Activated CD8-positive, alpha-beta memory T cell treated with anti-CD3 and anti-CD28 coated beads for 24 hours (primary cell): ENCODE measurements at places on chromosomes 1 and 21.
A peak's percentile ranks its signal among the peaks of the same experiment; 100 is the strongest.

DNA sequence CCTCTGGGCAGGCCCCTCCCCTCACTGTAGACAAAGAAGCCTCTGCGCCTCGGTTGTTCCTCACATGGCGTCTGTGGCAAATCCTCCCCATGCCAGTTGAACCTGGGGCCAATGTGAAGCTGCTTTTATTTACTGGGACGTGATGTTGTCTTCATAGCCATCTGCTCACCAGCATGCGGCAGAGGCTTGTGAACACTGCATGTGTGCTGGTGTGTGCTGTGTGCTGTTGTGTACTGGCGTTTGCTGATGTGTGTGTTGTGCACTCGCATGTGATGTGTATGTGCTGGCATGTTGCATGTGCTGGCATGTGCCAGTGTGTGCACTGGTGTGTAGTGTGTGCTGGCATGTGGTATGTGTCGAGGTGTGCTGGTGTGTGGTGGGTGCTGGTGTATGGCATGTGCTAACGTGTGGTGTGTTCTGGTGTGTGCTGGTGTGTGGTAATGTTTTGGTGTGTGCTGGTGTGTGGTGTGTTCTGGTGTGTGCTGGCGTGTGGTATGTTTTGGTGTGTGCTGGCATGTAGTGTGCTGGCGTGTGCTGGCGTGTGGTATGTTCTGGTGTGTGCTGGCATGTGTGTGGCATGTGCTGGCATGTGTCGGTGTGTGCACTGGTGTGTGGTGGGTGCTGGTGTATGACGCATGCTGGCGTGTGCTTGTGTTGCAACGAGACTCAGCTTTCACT lies 37.2 kb upstream of the TRAPPC10 start:
- no peak for DNase-seq

DNA sequence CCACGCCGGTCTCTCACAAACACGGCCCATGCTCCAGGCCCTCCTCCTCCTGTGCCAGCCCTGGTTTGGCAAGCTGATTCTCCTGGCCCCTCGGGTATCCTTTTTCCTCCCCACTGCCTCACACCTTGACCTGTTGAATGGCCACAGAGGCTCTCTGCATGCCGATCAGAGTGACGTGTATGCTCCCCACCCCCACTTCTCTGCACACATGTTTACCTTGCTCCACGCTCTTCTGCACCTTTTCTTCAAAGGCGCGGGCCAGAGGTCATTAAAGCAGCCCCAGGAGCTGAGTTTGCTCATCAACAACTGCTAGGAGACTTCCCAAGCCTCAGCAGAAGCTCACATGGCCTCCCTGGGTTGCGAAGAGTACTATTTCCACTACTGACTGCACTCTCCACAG lies 139.3 kb upstream of the EDN2 start:
- DNase-seq, result peak; percentile 41

- no peak for DNase-seq
These were observed 172.5 kb downstream of the IER5 start for GRCh38 chr1:181260994-181261393.

- no peak for DNase-seq
These were observed 10.9 kb downstream of the TAGLN2 start for GRCh38 chr1:159914252-159915018.

- DNase-seq, result no peak
These were observed 95.9 kb downstream of the WDR64 start for GRCh38 chr1:241747992-241748391.

GRCh38 chr1:180946541-180947498 lies 34.1 kb downstream of the KIAA1614 start:
- no peak for DNase-seq

DNA sequence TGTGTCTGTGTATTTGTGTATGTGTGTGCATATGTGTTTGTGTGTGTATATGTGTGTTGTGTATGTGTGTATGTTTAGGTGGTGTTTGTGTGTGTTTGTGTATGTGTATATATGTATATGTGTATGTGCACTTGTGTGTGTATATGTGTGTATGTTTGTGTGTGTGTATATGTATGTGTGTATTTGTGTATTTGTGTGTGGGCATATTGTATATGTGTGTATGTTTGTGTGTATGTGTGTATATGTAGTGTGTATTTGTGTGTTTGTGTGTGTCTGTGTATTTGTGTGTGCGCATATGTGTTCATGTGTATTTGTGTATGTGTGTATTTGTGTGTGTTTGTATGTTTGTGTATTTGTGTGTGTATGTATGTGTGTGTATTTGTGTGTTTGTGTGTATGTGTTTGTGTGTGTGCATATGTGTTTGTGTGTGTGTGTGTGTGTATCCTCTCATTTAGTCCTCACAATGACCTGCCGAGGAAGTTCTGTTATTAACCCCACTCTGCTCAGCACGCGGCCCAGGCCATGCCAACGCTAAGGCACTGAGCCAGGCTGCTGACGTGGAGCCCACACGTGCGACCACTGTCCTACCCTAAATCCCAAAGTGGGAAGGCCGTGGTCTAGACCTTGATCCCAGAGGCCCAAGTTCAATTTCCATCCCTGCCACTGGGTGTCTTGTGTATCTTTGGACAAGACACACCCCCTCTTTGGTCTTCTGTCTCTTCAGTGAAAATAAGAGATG lies 43.2 kb upstream of the TMEM51 start:
- DNase-seq, result no peak

DNA sequence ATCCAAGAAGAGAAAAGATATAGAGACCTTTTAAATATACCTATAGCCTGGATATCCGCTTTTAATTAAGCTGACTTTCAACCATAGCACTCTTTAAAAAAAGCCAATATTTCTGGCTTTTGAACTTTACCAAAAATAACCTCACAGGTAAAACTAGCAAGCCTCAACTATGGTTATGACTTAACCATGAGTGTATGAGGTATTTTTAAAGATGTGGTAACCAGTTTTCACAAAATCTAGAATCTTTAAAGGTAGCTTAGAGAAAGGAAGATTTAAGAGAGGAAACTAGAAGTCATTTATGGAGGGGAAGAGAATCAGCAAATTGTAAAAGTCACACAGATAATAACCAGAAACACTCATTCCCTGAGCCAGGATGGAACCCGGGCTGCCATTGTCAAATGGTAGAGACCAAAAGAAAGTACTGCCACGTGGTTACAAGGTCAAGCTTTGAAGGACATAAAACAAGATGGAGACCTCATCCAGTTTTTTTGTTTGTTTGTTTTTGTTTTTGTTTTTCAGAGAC lies 288.4 kb upstream of the RGS18 start:
- DNase-seq, result no peak

GRCh38 chr1:201224666-201225370 lies 34.2 kb downstream of the IGFN1 start:
- DNase-seq, result peak; percentile 42

- no peak for DNase-seq
These were observed 3.5 kb downstream of the IGSF9 start for GRCh38 chr1:159941591-159942560.

DNA sequence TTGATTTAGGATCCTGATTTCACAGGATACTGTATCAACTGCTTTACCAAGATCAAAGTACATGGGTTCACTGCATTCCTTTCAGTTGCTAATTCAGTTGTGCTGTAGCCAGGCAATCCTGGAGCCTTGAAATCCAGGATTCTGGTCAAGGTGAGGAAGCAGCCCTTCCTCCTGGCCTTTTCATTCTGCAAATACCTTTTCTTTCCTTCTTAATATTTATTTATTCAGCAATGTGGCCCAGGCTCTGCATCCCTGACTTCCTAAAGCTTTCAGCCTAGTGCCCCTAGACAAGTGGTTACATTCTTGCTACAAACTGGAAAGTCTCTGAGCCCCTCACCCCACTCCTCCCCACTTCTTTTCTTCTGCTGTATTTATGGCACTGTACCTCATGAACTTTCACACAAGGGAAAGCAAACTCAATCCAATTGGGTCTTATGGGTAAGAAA lies 16.2 kb downstream of the LRRC8D start:
- no peak for DNase-seq

DNA sequence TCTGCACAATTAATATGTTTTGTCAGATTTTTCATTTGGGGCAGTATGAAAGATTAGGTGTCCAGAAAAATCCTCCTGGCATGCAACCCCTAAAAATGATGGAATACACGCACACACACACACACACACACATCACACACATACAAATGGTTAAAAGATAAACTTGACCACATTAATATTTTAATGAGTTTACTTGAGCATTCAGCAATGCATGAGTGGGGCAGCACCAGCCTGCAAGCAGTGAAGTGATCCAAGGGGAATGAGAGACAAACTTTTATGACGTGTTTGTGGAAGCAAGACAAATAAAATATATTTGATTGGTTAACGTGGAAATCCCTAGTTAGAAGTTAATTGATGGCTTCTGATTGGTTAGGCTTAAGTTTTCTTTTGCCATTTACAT lies 29.1 kb upstream of the SOAT1 start:
- no peak for DNase-seq

- no peak for DNase-seq
These were observed 64.9 kb downstream of the SLC45A1 start for GRCh38 chr1:8382608-8383505.

GRCh38 chr1:84688463-84689061 lies 1.7 kb downstream of the SSX2IP start:
- no peak for DNase-seq

- no peak for DNase-seq
These were observed 42.4 kb downstream of the GLUL start for GRCh38 chr1:182348961-182349747.

- DNase-seq, result no peak
These were observed 62.7 kb downstream of the HSF2BP start for GRCh38 chr21:43596616-43597015.

DNA sequence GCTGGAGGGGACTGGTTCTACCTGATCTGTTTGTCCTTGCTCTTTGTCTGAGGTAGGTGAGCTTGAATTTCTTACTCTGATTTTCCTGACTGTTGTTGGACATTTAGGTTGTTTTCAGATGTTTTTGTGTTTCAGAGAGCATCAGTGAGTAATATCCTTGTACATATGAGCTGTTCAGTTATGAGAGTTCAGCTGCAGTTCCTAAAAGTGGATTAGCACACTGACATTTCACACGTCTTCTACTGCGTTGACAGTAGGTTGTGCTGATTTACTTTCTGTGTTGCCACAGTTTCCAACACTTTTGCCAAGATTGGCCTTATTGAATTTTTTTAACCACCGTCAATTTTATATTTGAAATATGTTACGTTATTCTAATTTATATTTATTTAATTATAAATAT lies 27.7 kb downstream of the CXADR start:
- DNase-seq, result no peak

DNA sequence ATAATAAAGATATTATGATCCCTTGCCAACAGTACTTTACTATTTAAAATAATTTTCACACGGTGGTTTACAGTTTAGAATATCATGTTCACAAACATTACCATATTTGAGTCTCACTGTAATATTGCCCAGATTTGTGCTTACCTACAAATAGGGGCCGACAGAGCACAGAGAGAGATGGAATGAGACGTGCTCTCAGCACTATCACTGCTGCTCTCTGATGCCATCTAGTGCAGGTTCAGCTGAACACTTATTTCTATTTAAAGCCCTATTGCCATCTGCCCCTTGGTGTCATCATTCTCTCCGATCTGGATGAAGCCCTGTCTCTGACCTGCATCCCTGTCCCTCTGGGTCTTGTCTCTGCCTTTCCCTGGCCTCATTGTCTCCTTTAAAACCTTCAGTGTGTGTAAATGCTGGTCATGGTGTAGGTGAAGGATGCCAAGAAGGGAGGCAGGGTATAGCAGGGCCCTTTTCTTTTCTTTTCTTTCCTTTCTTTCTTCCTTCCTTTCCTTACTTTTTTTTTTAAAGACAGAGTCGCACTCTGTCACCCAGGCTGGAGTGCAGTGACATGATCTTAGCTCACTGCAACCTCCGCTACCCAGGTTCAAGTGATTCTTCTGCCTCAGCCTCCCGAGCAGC lies 6.9 kb upstream of the GPATCH4 start:
- peak; percentile 76 for DNase-seq

GRCh38 chr1:3337798-3338724 lies 116.4 kb upstream of the ARHGEF16 start:
- DNase-seq, result no peak

- peak; percentile 80 for DNase-seq
These were observed 911 bp downstream of the GNB1 start for GRCh38 chr1:1889847-1890505.

DNA sequence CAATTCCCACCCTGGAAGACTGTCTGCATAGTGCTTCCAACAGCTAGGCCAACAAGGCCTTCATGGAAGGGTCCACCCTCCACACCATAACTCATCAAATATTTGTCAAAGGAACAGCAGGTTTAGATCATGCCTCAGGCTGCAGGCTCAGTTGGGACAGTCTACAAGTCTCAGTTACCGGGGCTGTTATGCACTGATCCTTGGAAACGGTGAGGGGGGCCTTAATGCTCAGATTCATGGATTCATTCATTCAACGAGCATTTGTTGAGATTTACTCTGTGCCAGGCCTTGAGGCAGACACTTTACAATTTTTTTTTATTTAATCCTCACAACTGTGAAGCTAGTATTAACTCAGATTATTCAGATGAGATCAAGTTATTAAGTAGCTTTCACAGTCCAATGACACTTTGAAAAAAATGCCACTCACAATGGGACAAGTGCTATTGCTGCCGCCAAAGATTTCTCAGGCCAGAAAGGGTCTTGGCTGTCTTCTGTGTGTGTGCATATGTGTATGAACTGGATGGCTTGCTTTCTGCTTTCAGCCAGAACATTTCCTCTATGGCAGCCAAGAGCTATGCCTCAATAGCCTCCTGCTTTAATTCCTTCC lies 8.9 kb upstream of the C1orf216 start:
- DNase-seq, result no peak

GRCh38 chr21:35562876-35563275 lies 497.4 kb downstream of the SETD4 start:
- DNase-seq, result no peak

GRCh38 chr1:184650177-184650866 lies 104.3 kb downstream of the EDEM3 start:
- no peak for DNase-seq

- no peak for DNase-seq
These were observed 11.3 kb downstream of the CRABP2 start for GRCh38 chr1:156693848-156694689.

GRCh38 chr1:229171934-229172333 lies 99.0 kb upstream of the RAB4A start:
- no peak for DNase-seq

GRCh38 chr1:216702170-216702569 lies 21.1 kb downstream of the ESRRG start:
- DNase-seq, result no peak

GRCh38 chr1:6300342-6301048 lies 39.6 kb upstream of the GPR153 start:
- DNase-seq, result no peak

GRCh38 chr1:161834967-161835550 lies 68.9 kb downstream of the ATF6 start:
- no peak for DNase-seq

GRCh38 chr1:183898001-183898396 lies 93.1 kb downstream of the RGL1 start:
- DNase-seq, result no peak

GRCh38 chr1:245571815-245572294 lies 417.1 kb downstream of the KIF26B start:
- no peak for DNase-seq

- DNase-seq, result no peak
These were observed 68.2 kb downstream of the IGSF21 start for GRCh38 chr1:18175530-18176377.

- DNase-seq, result no peak
These were observed 48.0 kb downstream of the PRKAB2 start for GRCh38 chr1:147124266-147124665.
